HEK293T (cell line): ENCODE measurements at places on chromosomes 6 and 20.

GRCh38 chr20:2820896-2821869, 5.0 kb downstream of the TMEM239 start:
- peak; percentile 6 for DNase-seq

DNA sequence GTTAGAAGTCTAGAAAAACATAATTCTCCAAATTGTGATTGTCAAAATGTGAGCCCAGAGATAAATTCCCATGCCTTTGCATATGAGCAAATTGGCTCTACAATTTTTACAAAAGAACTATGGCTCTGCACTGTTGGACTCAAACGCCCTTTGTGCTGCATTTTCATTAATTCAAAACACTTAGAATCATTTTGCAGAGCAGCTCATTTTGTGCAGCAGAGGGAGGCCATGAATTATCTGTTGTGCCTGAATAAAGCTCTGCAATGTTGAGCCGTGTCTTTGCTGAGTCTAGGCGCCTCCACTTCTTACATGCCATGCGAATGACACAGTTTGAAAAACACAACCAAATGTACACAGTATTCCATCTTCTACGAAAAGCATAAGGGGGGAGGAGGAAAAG, 230.2 kb downstream of the PRKN start:
- DNase-seq = no peak

DNA sequence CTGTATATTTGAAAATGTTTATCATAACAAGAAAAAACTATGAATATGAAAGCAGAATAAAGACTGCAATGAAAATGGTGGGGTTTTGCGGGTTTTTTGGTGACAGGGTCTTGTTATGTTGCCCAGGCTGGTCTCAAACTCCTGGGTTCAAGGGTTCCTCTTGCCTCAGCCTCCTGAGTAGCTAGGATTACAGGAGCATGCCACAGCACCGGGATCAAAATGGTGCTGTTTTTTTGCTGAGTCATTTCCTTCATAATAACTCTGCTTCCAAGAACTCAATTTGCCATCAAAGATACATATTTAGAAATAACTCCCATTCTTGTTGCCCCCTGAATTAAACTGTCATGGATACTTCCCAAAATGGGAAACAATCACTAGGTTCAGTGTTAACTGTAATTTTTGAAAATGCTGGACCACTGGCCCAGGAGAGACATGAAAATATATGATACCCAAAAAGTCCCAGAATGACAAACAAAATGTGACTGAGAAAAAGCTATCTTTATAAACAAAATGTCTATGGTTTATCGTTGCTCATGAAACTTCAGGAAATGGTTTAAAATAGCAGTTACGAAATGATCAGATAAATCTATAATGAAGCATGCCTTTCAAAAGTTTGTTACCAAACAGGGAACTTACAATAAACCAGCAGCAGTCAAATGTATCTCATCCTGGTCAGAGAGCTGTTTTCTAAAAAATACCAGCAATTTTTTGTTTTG, 32.2 kb downstream of the ILRUN start:
- no peak for DNase-seq

DNA sequence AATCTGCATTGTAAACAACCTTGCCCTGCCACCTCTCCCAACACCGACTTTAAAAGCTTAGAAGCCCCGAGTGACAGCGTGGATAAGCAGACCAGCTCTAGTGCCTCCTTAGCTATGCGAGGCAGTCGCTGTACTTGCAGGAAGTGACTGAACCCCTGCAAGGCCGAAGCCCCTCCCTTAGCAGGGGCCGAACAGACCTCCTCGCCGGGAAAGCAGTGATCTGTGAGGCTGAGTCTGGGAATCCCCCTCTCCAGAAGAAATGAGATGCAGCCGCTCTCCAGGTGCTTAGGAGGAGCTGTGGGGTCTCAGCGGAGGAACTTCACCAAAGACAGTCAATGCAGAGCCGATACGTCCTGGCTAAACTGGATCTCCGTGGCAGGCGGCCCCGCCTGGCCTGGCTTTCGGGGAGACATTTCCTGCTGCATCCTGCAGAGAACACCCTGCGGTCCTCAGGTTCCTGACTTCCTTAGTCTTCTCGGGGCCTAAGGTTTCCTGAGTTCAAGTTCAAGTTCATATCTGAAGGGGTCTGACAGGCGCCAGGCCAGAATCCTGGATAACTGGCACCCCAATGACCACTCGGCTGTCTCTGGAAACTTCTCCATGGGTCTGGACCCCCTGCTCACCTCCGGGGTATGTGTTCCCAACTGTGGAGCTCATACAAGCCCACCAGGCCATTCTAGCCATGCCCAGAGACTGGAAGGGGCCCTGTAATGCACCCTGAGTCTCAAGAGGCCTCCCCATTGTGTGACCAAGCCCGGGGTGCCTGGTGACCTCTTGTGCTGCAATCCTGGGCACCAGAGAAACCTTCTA, 20.4 kb upstream of the FRMD1 start:
- DNase-seq = no peak

GRCh38 chr6:138231381-138231886, 13.1 kb upstream of the PBOV1 start:
- DNase-seq = no peak
